Keratinocyte (primary cell): ENCODE measurements at places on chromosomes 4 and X.
A peak's percentile ranks its signal among the peaks of the same experiment; 100 is the strongest.

DNA sequence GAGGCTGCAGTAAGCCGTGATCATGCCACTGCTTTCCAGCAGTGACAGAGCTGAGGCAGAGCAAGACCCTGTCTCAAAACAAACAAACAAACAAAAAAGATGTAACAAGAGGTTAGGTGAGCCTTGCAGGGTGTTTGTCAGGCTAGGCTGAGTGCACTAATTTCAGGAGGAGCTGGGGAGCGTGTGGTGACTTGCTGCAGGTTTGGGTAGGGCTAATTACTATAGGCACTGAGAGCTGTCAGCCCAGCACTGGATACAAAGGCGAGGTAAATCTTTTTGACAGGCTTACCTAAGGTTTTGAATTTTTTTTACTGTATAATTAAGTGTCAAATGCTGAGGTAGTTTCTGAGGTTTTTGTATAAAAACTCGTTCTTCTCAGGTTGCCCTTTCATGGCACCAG, 29.8 kb upstream of the SH3D19 start:
- no peak for DNase-seq

- DNase-seq: no peak
Measured at GRCh38 chrX:24341795-24342194, 18.6 kb upstream of the SUPT20HL1 start.

GRCh38 chr4:39166177-39166576, 16.2 kb upstream of the WDR19 start:
- DNase-seq: no peak

DNA sequence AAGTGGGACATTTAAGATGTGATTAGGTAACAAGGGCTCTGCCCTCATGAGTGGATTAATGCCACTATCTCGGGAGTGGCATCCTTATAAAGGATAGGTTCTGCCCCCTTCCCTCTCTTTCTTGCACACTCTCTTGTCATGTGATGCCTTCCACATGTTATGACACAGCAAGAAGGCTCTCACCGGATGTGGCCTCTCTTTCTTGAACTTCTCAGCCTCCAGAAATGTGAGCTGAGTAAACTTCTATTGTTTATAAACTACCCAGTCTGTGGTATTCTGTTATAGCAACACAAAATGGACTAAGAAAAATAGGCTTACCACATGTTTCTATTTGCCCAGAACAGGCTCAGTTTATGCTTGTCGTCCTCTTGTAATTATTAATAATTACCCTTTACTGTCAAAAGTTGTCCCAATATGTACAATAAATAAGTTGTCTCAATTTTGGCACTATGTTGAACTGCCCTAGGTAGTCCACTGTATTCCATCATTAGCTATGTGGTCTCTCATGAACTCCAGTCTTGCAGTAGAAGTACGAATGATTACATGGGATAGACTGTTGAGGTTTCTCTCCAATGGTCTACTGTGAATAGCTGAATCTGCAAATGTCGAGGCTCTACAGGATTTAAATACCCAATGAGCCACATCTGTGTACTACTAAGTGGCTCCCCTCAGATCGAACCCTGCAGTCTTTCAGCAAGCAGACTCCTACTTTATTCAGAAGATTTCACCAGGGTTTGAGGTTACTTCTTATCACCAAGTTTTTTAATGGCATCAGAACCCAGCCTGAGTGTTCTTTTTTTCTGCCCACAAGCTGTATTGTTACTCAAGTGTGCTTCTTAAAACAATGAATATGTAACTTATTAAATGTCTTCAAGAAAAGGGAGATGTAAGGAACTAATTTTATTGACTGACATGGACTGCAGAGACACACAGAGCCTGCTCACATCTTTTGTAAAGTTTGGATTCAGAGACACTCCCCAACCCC, 102.0 kb upstream of the LEF1 start:
- DNase-seq: no peak

- DNase-seq: peak; percentile 9
Measured at GRCh38 chrX:41148553-41148952, 63.3 kb downstream of the USP9X start.

GRCh38 chrX:2342281-2342688, 158.5 kb downstream of the DHRSX start:
- peak; percentile 19 for DNase-seq

DNA sequence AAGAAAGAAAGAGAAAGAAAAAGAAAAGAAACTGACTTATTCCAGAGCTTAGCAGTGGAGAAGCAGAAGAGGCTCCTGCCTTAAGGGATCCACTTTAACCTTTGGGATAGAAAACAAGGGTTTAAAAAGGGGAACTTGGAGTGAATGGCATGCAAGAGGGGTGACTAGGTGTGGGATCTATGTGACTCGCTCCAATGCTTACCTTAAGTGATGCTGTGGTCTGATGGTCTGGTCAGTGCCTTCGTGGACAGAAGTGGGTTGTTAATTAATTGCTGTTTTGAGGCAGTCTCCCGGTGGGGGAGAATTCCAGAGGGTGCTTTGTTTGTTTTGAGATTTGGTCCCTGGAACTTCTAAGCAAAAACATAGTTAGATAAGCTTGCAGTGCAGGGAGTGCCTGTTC, 21.1 kb upstream of the RHOXF1 start:
- DNase-seq: no peak

GRCh38 chr4:138030375-138030774, 211.8 kb downstream of the SLC7A11 start:
- no peak for DNase-seq

GRCh38 chrX:78747971-78748370, 451 bp downstream of the LPAR4 start:
- DNase-seq: no peak

DNA sequence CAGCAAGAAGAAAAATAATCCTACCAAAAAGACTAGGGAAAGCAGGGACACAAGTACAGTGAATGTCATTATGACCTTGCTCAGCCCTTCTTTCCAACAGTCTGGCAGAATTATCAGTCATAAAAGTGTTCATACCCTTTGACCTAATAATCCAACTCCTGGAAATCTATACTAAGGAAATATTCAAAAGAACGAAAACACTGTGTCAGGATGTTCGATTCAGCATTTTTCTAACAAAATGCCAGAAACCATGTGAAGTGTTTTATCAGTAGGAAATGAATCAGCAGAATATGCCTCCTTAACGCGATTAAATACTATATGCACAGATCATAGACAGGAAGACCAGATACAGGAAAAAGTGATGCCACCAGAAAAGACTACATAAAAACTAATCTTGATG, 16.2 kb upstream of the S100G start:
- DNase-seq: no peak

- no peak for DNase-seq
Measured at GRCh38 chrX:102902355-102902754, 34.7 kb upstream of the RAB40AL start.

DNA sequence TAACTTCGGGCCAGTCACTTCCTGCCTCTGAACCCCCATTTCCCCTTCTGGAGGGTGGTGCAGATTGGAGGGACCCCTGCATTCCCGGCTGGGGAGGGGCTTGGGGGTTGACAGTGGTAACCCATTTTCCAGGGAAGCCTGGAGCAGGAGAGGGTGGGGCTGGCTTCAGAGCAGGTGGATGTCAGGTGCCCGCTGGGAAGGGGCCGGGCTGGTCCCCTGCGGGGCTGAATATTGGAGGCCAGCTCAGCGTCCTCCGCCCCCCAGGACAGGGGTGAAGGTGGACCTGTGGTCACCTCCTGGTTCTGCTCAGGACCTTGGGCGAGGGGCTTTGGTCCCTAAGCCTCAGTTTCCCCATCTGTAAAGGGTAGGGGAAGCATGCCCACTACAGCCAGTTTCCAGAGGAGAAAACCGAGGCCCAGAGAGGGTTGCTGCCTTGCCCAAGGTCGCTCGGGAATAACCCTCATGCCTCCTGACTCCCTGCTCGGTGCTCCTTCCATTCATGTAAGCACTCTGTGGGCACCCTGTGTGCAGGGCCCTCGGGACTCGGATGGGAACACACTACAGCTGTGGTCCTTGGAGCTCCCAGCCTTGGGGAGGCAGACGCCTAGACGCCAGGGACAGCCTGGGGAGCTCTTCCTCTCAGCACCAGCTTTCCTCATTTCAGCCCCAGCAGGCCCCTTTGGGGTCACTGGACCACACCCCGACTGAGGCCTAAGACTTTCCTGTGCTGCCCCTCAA, 683 bp downstream of the MAN2B2 start:
- no peak for DNase-seq

DNA sequence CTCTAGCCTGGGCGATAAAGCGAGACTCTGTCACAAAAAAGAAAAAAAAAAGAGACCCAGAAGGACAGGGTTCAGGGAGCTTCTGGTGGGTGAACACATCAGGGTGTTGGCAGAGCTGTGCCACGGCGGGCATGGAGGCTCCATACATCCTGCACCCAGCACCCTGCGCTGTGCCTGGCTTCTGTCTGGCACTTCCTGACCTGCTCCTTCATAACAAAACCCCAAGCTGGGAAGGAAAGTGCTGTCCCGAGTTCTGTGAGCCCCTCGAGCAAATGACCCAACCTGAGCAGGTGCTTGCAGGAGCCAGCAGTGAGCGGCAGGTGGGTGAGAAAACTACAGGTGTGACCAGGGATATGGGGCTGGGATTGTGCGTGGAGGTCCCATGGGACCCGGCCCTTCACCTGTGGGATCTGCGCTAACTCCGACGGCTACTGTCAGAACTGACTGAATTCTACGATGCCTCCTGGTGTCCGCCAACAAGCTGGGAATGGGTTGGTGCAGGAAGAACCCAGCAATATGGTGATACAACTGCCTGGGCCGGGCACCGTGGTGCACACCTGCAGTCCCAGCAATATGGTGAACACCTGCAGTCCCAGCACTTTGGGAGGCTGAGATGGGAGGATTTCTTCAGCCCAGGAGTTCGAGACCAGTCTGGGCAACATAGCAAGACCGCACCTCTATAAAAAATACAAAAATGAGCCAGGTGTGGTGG, 18.9 kb downstream of the ASMTL start:
- no peak for DNase-seq

DNA sequence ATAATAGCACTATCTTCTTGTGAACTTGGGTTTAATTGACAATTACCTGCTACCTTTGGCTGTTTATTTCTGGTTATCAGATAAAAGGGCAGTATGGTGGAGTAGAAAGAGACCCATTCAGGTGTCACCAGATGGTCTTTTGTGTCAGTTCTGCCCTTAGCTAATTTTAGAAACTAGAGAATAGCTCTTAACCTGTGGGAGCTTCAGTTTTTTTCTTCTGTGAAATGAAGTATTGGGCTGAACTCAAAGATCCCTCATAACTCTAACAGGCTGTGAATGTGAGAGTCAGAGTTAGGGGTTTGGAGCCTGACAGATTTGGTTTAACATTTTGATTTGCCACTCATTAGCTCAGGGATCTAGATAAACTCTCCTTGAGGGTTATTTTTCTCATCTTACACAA, 335.2 kb downstream of the PPP1R2C start:
- DNase-seq: no peak

GRCh38 chrX:110402091-110402849, 43.6 kb downstream of the RTL9 start:
- DNase-seq: no peak

DNA sequence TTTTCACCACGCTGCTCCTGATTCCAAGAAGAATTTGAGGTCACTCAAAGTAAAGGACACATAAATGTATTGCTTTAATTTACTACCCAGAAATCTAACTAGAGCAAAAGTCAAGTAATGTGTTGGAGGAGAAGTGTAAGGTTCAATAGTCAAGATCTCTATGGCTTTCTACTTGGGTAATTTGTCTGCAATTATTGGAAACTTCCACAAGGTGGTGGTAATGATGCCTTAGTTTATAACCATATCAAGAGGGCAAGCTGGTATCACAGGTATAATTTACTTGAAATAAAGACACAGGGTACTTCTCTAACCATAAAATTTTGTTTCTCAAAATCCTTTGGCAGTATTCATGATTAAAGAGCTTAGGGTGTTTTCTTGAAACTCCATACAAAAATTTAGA, 10.2 kb upstream of the GRIA3 start:
- DNase-seq: no peak

DNA sequence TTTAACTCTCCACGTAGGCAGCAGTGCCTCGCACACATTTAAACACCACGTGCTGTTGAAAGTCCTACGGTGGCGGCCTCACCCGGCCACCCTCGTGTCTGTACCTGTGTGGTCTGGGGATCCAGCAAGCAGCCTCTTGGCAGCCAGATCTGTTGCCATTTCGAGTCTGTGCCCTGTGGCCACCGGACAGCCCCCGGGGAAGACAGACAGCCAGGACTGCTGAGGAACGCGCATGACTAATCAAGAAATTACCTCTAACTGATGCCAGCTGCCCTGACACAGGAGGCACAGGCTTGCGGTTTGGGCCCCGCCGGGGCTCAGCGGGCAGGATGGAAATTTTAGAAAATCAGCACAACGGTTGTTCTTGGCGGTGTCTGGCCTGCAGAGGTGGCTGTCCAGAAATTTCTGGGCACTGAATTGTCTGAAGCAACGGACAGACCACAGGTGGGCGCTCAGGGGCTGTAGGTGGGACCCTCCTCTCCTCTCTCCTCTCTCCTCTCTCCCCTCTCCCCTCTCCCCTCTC, 15.6 kb upstream of the ASMTL start:
- DNase-seq: no peak

- DNase-seq: no peak
Measured at GRCh38 chrX:48196745-48197201, at the start of gene SSX5. Gene SSX5 (minus strand): TSS chrX:48196795. CDS start chrX:48195358, 1,437 bp downstream.

- DNase-seq: no peak
Measured at GRCh38 chrX:13863324-13863723, 46.4 kb upstream of the GPM6B start.

GRCh38 chr4:76377911-76378310, 43.0 kb downstream of the CCDC158 start:
- DNase-seq: no peak

DNA sequence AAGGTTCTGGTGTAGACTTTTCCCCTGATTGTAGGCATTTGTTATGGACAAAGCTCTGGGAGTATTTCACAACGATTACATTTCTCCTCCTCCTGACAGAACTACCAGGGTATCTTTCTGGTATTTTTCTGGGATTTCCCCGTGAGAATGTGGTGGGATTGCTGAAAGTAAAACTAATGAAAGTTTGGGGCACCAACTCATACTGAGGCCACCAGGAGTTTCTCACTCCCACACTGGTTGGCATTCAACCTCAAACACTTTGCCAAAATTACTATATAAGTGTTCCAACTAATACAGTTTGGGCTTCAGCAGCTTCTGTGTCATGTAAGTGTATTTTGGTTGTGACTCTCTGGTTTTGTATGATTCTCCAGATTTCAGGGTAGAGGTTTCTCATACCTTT, 855.1 kb downstream of the GLUD2 start:
- no peak for DNase-seq

GRCh38 chr4:48738856-48739255, 41.2 kb downstream of the FRYL start:
- no peak for DNase-seq

GRCh38 chr4:184689681-184690080, 40.1 kb downstream of the PRIMPOL start:
- no peak for DNase-seq

GRCh38 chr4:112099701-112100297, 45.5 kb upstream of the FAM241A start:
- no peak for DNase-seq

DNA sequence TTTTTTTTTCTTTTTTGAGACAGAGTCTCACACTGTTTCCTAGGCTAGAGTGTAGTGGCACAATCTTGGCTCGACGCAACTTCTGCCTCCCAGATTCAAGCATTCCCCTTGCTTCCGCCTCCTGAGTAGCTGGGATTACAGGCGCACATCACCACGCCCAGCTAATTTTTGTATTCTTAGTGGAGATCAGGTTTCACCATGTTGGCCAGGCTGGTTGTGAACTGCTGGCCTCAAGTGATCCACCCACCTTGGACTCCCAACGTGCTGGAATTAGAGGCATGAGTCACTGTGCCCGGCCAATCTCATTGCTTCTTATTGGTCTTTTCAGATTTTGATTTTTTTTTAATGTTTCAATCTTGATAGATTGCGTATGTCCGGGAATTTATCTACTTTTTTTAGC, 124.4 kb downstream of the NBDY start:
- DNase-seq: no peak
